CD8-positive, alpha-beta memory T cell (primary cell): ENCODE measurements at places on chromosomes 5 and 9.

GRCh38 chr9:112124156-112124555 is 50.9 kb downstream of the SUSD1 start:
- DNase-seq, result no peak

DNA sequence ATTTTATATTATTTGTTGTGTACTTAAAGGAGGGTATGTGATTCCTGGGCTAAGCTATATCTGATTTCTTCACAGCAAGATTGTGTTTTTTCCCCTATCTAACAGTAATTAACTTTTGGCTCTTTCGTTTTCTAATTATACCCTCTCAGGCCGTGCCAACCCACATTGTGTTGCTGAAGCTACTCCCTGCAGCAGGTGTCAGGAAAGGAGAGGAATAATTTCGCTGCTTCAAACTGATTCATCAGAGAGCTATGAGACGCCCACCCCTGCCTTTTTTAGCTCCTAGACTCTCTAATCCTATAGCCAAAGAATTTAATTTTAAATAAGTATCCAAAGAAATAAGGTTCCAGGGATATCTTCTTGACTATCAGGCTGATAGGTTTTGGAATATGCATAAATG is 3.8 kb downstream of the CAVIN4 start:
- DNase-seq, result no peak

DNA sequence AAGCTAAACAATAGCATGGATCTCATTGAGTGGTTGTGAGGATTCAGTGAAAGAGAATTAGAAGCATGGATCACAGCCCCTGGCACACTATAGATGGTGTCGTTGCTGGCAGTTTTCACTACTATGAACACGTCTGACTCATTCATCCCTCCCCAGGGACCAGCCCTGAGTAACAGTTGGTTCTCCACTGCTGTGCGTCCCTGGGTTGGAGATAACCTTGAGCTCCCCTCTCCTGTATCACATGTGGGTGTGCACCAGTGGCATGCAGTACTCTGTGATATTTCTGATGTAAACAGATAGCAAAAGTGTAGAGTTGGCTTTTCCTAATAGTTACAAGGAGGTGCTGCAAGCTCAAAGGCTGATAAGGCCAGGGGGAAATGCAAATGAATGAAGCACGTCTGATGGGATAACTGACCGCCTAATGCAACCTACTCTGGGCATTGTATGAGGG is 8.8 kb upstream of the LCP2 start:
- DNase-seq, result no peak

DNA sequence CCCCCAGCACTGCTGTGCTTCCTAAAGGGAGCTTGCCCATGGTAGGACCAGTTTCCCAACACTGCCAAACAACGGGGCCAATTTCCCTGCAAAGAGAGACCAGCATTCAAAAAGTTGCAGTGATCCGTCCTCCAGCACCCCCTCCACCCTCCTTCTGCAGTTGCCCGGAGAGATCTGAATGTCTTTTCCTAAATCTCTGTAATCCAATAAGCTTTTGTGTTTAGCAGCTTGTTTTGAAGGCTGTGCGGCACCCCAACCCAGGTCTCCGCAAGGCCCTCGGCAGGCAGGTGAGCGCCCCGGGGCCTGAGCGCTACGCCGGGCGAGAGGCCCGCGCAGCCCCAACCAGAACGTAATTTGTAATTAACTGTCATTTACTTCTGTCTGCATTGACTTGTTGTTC is 366.9 kb upstream of the IRX2 start:
- DNase-seq, result no peak

GRCh38 chr9:4497855-4498254 is 7.6 kb downstream of the SLC1A1 start:
- no peak for DNase-seq

DNA sequence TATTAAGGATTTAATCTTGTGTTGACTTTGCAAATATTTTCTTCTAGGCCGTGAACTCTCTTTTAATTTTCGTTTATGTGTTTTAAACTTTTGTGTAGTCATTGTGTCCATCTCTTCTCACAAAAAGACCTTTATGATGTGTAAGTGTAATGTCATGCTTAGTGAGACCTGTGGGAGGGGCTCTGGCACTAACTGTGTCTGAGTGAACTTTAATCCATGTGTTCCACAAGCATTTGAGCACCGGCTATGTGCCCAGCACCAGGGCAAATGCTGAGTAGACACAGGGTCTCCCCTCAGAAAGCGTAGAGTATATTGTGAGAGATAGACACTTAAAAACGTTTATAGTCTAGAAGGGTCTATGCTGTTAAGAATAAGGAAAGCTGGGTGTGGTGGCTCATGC is 272.6 kb upstream of the TUT7 start:
- DNase-seq, result no peak

DNA sequence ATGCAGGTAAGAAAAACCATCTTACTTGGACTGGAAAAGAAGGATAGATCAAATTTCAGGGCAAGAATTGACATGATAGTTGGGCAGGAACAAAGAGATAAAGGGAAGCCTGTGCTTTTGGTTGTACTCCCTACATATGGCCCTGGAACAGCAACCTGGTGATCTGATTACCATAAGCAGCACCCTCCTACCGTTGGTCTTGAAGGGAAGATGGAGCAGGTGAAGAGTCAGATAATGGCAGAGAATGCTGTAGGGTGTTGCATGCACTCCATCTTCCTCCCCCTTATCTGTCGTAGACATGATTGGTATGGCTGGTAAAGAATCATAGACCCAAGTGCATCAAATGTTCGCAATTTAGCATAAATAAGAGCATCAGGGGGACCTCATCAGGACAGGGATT is 4.7 kb downstream of the IRGM start:
- DNase-seq, result no peak

DNA sequence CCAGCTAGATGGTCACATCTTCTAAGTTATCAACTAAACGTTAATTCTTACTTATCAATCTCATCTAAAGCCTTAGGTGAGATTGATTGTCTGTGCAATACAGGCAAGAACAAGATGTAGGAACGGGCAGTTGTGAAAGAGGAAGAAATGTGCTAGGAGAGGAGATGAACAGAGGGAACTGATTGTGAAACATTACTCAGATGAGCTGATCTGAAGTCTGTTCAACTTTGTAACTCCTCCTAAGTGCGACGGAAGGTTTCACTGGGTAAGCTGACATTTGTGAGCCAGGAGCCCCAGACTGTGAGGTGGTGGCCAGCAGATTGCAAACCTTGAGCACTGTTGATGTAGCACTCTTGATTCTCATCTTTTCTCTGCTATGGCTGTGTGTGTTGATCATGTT is 204.1 kb downstream of the CD180 start:
- no peak for DNase-seq

GRCh38 chr9:138117836-138118235 is 240.3 kb downstream of the CACNA1B start:
- DNase-seq, result peak; percentile 14

DNA sequence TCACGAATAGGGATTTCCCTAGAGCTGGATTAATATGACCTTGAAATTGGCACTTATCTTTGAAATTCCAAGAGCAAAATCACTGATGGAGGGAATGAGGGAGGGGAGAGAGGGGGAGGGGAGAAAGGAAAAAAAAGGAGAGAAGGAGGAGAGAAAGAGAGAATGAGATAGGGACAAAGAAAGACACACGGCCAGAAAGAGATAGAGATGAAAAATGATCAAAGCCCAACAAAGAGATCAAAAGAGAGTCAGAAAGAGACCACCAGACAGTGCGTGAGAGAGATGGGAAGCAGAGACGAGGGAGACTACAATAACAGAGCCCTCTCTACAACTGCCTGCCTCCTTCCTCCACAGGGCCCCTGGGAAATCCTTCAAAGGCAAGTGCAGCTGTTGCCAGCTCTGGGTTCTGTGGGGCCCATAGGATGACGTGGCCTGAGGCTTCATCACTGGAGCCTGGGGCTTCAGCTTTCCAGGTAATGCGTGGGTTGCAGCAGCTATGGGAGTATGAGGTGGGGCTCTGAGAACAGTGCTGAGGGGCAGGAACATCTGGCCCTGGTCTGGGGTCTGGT is 58.3 kb upstream of the SHB start:
- no peak for DNase-seq

DNA sequence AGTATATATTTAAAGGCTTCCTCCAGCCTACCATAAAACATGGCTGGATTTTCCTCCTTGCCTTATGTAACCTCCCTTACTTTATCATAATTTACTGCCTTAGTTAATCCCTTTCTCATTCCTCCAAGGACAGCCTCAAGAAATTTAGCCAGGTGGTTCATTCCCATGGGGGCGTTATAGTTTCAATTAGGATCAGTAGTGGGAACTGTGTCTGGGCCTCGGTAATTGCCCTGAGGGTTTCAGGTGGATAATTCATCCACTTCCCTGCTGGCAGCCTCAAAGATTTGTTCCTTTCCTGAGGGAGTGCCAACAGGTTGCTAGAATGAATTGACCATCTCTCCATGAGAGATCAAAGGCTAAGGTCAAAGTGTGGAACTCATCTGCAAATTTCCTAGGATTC is 4.3 kb upstream of the GM2A start:
- no peak for DNase-seq

DNA sequence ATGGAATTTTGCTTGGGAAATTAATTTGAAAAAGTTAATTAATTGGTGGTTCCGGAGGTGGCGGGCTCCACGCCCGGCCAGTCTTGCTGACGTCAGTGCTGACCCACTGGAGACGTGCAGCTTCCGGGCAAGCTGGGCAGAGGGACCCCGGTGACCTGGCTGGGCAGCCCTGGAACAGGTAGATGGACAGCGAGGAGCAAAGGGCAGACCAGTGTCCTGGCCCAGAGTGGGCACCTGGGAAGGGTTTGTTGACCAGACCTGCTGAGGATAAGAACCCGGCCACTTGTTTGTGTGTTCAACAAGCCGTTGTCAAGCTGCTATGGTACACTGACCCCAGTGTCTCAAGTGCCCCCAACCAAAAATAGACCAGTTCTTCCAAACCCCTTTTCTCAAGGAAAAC is 17.5 kb downstream of the CXXC5 start:
- no peak for DNase-seq

GRCh38 chr5:175772747-175773533 is 98.4 kb upstream of the CPLX2 start:
- no peak for DNase-seq

- no peak for DNase-seq
Observed at GRCh38 chr5:61635271-61635670, 303.2 kb downstream of the ZSWIM6 start.

DNA sequence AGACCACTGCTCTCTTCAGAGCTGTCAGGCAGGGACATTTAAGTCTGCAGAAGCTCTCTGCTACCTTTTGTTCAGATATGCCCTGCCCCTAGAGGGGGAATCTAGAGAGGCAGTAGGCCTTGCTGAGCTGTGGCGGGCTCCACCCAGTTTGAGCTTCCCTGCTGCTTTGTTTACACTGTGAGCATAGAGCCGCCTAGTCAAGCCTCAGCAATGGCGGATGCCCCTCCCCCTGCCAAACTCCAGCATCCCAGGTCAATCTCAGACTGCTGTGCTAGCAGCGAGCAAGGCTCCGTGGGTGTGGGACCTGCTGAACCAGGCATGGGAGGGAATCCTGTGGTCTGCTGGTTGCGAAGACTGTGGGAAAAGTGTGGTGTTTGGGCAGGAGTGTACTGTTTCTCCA is 59.9 kb downstream of the CAVIN4 start:
- no peak for DNase-seq

DNA sequence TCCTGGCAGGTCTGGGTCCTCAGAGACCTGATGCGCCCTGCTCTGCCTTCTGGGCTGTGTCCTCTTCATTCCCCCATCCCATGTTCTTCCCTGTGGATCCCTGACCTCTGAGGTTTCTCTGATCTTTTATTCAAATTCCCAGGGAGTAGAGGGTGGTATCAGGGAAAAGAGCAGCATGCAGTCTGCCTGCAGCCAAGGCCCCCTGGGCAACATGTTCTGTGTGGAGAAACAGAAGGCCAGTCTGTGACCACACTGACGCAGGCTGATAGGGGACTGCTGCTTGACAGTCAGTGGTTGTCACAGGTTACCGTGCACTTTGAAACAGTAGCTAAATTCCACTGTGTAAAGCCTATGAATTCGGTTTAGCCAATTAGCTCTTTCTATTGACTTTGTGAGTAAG is 156.6 kb upstream of the IRX2 start:
- DNase-seq, result no peak

GRCh38 chr5:163596608-163597315 is 91.3 kb downstream of the MAT2B start:
- no peak for DNase-seq

DNA sequence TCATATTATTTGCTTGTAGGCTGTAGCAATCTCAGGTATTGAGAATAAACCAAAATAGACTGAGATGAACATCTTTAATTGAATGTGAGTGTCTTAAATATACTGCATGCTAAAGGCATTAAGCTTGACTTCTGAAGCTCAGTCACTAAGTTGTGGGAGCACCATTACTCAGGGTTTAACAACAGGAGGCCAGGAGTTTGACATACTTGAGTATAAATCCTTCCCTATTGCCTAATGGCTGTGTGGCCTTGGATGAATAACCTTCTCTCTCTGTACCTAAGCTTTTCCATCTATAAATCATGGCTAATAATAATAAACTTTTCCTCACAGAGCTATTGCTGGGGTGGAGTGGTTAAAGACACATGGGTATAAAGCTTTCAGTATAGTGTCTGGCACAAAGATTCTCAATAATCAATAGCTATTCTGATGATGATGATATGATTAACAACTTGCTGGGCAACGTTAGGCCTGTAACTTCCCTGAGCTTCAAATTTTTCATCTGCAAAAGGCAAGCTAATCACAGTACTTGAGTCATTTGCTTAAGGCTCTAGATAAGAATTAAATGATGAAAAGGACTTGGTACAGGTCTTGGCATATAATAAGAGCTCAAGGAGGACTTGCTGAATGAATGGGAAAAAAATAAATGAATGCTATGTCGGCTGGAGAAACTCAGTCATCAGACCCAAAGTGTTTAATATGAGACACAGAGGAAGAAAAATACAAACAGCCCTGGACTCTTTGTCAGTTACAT is 174.0 kb upstream of the IL12B start:
- DNase-seq, result no peak

DNA sequence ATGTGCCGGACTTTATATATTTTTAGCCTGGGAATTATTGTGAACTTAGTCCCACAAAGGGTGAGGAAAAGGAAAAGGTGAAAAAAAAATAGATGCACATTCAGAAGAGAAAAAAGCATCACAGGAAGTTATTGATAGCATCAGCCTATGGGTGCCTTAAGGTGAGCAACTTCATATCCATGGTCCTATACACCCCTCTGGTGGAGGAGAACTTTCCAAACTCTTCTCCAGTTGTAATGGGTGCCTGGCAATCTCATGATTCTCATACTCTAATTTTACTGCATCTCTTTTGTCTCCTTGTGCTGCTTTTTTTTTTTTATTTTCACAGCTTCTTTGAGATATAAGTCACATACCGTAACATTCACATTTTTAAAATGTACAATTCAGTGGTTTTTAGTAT is 107.4 kb downstream of the JAKMIP2 start:
- no peak for DNase-seq

DNA sequence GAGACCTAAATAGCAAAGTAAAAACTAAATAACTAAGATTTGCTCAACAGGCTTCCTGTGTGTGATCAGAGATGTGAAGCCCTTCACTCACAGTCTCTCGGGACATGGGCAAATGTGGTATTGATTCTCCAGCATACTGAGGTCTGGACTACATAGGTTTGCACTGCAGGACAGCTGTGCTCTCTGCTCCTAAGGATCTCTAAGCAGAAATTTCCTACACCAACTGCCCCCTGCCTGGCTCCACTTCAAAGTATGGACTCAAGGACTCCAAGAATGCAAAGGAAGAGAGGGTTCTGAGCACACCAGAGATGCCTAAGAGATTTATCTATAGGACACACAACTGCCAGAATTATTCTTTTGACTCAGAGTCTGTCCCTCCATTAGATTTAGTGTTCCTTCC is 487.2 kb downstream of the SEMA5A start:
- DNase-seq, result no peak

- no peak for DNase-seq
Observed at GRCh38 chr5:155211764-155212163, 198.2 kb downstream of the KIF4B start.

- DNase-seq, result no peak
Observed at GRCh38 chr5:31901807-31902530, 263.0 kb downstream of the PDZD2 start.
